ENCODE measurements at places on chromosomes 6 and 20.

GRCh38 chr6:157534977-157535339 lies 154.0 kb downstream of the ZDHHC14 start:
- DNase-seq = no peak

GRCh38 chr6:25329161-25329817 lies 50.1 kb downstream of the CARMIL1 start:
- DNase-seq = no peak

- DNase-seq = no peak
Measured at GRCh38 chr20:47705497-47705856, 79.8 kb downstream of the SULF2 start.

- DNase-seq = no peak
Measured at GRCh38 chr6:157980288-157981131, 1.2 kb upstream of the SYNJ2 start.

DNA sequence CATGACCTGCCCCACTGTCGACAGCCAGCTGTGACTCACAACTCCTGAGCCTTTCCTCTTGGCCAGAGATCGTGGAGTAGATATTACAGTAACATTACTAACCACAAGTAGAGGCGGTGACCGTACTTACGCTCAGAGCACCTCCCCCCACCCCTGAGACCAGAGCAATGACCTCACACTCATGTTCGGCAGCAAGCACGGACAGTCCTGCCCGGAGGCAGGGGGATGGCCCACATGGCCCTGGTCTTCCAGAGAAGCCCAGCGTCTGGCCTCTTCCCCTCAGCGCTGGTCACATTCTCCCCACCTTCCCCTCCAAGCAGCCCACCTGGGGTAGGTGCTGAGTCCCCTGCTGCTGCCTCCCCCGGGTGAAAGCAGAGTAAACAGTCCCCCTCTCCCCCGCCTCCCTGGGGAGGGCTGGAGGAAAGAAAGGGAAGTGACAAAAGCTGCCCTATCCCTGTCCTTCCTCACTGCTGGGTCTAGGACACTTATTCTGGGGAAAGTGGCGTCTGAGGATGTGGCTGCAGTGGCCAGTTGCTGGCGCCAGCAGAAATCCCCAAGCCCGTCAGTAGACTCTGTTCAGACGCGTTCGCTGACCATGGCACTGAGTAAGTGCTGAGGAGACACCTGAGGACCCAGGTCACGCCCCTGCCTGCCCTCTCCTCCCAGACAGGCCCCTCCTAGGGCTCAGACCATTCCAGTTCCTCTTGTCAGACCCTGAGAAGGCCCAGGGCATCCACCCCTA lies 68.5 kb downstream of the MRPL14 start:
- peak; percentile 97 for DNase-seq

DNA sequence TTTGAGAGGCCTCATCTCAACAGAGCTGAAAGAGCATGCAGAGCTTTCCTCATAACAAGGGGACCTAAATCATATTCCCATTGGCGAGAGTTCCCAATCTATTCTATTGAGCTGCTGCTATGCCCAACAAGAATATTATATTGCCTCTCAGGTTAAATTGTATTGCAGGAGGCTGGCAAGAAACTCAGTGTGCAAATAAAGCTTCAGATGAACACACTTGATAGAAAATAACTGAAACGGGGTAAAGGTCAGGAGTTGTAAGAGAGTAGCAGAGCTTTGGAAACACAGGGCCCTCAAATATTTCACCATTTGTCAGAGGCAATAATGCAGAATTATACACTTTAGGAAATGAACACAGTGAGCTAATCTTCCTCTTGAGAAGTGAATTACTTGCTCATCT lies 364.3 kb upstream of the SPTLC3 start:
- no peak for DNase-seq

- no peak for DNase-seq
Measured at GRCh38 chr6:170355661-170356060, 49.1 kb downstream of the FAM120B start.

DNA sequence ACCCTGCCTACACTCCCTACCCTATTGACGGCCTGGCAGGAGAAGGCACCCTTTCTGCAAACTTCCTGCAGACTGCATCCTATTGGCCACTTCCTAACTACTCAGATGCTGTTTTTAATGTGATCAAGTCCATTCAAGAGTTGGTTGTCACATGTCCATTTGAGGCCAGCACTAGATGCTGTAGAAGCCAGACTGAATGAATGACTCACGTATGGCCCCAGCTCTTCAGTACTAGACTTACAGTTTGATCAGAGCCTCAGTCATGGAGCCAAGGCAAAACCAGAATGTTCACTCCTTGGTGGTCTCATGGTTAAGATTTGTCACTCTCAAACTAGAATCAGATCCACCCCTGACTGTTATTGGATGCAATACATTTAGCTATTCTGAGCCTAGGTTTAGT lies 101.7 kb downstream of the OPRM1 start:
- DNase-seq = no peak

DNA sequence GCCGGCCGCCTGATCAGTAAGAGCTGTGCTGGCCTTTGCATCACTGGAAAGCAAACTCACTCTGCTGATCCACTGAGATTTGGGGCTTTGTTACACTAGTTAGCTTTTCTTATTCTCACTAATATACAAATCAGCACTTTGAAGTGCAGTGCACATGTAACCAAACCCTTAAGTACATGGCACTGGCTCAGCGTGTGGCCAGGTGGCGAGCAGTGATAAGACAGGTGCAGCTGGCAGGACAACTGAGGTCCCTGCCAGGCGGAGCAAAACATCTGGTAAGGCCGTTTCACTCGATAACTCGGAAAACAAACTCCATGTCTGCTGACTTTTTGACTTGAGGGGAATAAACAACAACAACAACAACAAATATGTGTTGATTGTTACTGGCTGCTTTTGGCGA lies 11.0 kb downstream of the GFRA4 start:
- no peak for DNase-seq

GRCh38 chr6:7515363-7515762 lies 26.1 kb upstream of the DSP start:
- DNase-seq = no peak

DNA sequence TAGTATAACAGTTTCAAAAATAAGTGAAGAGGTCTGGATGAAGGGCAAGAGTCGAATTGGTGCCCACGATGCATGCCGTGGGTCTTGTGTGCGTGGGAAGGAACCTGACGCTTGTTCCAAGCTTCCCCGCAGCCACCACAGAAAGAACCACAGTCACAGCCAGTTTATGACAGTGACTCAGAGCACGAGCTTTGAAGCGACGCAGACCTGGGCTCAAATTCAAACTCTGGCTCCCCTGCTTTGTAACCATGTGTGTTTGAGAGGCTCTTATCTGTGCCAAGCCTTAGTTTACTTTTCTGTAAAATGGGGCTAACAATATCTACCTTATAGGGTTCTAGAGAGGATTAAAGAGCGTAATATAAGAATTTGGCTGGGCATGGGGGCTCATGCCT lies 65.5 kb downstream of the SYNJ2 start:
- no peak for DNase-seq

DNA sequence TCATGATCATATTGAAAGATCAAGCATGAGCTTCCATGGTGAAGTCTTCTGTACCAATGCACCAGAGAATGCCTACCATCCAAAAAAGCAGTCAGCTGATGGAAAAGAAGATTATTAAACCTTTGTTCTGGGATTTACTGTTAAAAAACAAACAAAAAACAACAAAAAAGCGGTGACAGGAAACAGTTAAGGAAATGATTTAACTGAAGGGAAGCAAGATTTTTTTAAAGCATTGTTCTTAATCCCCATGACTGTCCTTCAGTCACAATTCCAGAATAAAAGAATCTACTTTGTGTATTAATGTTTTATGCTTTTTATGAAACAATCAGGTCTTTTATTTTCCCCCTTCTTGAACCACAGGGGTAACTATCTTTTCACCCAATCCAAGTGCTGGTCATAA lies 23.9 kb downstream of the FAM162B start:
- no peak for DNase-seq

- no peak for DNase-seq
Measured at GRCh38 chr6:21772884-21773575, 179.5 kb downstream of the SOX4 start.

DNA sequence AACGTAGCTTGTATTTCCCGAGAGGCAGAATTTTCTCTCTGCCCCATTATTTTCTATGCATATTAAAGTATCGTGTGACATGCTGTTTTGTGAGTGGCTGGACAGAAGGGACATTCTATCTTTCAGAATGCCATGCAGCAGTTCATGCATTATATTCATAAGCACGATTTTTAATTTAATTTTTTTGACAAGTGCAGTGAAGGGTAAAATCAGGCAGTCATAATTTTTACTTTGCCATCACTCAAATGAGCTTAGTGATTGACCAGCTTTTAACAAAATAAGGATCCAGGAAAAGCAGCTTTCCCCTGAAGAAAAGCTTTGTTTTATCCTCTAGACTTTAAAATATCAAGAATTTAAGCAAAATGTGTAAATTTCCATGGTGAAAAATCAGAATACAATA lies 673.3 kb downstream of the KIF16B start:
- DNase-seq = no peak

- no peak for DNase-seq
Measured at GRCh38 chr6:111653979-111654378, 48.3 kb upstream of the TRAF3IP2 start.

DNA sequence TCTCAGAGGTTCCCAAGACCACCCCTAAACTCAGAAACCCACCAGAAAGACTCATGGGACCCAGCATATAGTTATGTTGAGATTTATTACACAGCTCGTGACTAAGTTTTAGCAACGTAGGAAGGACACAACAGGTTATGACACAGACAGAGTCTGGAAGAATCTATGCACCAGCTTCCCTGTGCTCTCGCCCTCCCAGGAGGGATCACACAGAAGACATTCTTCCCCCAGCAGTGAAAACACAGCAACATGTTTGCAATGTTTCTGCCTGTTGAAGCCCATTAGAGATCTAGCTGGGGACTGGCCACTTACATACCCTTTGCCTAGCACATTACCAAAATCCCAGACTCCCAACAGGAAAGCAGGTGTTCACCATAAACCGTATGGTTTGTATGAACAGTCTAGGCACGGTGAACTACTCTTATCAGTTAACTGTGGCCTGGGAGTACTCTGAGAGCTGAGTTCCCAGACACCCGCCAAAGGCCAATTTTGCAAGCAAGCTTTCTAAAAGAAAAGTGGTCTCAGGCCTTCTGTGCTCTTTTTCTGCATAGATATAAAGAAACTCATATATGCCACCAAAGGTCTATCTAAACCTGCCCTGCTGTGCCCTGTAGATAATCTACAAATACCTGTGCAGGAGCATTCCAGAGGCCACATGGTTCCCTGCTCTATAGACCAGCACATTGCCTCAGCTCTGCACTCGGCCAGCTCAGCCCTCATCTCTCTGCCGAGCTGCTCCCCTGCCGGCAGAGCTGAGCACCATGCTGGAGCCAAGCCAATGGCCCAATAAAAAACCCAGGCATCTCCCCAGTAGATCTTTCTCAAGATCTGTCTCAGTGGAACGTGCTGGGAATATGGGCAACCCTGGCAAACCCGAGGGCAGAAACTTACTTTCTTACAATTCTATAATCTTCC lies 69.6 kb upstream of the SMIM28 start:
- no peak for DNase-seq

DNA sequence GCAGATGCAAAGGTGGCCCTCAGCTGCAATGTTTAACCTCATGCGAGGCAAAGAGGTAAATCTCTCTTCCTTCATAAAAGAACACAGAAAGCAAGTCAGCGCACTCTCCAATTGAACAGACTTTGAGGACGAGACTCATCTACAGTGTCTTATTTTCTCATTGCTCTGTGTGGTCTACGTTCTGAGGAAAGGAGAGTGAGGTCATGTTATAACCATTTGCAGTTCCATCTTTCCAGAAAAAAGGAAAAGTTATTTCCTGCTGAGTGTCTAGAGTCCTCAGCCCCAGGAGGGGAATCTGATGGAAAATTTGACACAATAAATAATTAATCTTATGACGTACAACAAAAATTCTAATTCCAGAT lies 35.6 kb upstream of the THBS2 start:
- DNase-seq = no peak

DNA sequence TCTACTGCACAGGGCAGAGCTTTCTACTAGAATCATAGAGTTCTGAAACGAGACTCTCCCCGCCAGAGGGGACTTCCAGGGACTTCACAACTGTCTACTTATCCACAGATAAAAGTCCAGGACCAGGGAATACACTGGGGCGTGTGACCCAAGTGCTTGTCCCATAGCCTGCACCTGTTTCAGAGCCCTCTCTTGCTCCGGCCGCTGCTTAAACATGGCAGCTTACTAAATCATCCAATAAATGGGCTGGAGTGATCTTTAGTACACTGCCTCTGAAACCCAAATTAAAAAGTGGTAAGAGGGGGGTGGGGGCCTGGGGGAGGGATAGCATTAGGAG lies 8.9 kb upstream of the RAB44 start:
- DNase-seq = no peak

- DNase-seq = no peak
Measured at GRCh38 chr20:12171923-12172524, 254.3 kb downstream of the BTBD3 start.

GRCh38 chr6:166957087-166957804 lies 896 bp upstream of the RNASET2 start:
- no peak for DNase-seq

GRCh38 chr6:159943968-159944598 lies 24.8 kb upstream of the IGF2R start:
- DNase-seq = no peak

GRCh38 chr6:47478233-47479139 lies 897 bp downstream of the CD2AP start:
- DNase-seq = peak; percentile 45

DNA sequence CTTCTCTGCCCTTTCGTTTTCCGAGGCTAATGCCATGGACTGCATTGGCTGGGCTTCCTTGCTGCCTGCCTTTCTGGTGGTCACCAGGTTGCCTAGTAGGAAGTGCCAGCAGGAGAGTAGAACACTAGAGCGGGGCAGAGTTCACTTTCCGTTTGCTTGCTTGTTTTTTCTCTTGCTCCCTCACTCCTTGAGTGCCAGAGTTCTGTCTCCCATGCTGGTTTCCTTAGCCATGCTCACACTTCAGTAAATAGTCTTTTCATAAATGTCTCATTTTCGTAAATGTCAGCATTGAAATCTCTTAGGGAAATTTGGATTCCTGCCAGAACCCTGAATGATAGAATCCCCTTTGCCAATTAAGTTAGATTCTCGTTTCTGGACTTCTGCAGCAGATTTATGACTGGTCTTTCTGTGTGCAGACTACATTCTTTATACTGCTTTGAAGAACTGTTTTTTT lies 63.9 kb downstream of the FAM83B start:
- DNase-seq = no peak

DNA sequence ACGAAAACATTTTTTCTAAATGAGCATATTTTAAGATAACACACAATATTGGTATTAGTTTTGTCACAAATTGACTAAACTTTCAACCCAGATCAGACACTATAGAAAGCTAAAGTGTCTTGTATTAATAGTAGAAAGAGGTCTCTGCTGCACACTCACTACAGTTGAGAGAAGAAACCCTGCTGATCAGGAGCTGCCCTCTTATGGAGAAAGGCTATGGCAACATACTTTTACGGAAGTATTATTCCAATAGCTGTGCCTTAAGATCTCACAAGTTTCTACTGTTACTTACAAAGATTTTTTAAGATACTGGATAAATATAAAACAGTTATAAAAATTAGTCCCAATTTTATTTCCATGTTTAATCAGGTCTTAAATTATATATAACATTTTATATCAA lies 155.7 kb downstream of the RIMS1 start:
- peak; percentile 21 for DNase-seq

GRCh38 chr6:124885171-124885570 lies 77.1 kb upstream of the RNF217 start:
- DNase-seq = no peak

- DNase-seq = no peak
Measured at GRCh38 chr20:59439243-59439642, 138.8 kb downstream of the EDN3 start.

GRCh38 chr20:12916699-12917098 lies 92.1 kb upstream of the SPTLC3 start:
- peak; percentile 75 for DNase-seq

- DNase-seq = no peak
Measured at GRCh38 chr20:50717974-50718761, 13.2 kb upstream of the PARD6B start.

All from ACHN (cell line).